Stomach (tissue), 19 donors: ENCODE measurements at places on chromosomes 2 and 18. TPM values are rescaled to one million over a fixed set of nuclear protein-coding genes. Genes with fewer than 3 reads are reported as not detected.

Gene EFEMP1
- polyA plus RNA-seq = 28.7 TPM

Gene CYP27A1
- 10.4 TPM for polyA plus RNA-seq

Gene FHL2
- 84.2 TPM for polyA plus RNA-seq

Gene BUB1
- 1.7 TPM for polyA plus RNA-seq

Gene MC2R
- 0.46 TPM for polyA plus RNA-seq

Gene CFAP53
- polyA plus RNA-seq = 0.61 TPM

Gene TIGD1
- 4.8 TPM for polyA plus RNA-seq

Gene C2orf92
- 3.1 TPM for polyA plus RNA-seq

Gene SKA1
- polyA plus RNA-seq = 2.1 TPM

Gene GKN1
- 123 TPM for polyA plus RNA-seq

Gene SGPP2
- polyA plus RNA-seq = 2.3 TPM

Gene GRHL1
- polyA plus RNA-seq = 2.0 TPM

Gene PROM2
- 14.5 TPM for polyA plus RNA-seq

Gene CROCC2
- polyA plus RNA-seq = not detected

Gene GCKR
- 1.2 TPM for polyA plus RNA-seq

Gene GCG
- 0.50 TPM for polyA plus RNA-seq

Gene SULT1C3
- polyA plus RNA-seq = not detected

Gene HIBCH
- 12.8 TPM for polyA plus RNA-seq

Gene NR4A2
- polyA plus RNA-seq = 4.7 TPM
